Choroid plexus epithelial cell (primary cell): ENCODE measurements at places on chromosomes 6 and 20.

- DNase-seq, result peak; percentile 4
These were observed 22.0 kb downstream of the CENPW start for GRCh38 chr6:126361832-126362440.

- no peak for DNase-seq
These were observed 157.2 kb downstream of the ANKRD60 start for GRCh38 chr20:58071298-58071697.

DNA sequence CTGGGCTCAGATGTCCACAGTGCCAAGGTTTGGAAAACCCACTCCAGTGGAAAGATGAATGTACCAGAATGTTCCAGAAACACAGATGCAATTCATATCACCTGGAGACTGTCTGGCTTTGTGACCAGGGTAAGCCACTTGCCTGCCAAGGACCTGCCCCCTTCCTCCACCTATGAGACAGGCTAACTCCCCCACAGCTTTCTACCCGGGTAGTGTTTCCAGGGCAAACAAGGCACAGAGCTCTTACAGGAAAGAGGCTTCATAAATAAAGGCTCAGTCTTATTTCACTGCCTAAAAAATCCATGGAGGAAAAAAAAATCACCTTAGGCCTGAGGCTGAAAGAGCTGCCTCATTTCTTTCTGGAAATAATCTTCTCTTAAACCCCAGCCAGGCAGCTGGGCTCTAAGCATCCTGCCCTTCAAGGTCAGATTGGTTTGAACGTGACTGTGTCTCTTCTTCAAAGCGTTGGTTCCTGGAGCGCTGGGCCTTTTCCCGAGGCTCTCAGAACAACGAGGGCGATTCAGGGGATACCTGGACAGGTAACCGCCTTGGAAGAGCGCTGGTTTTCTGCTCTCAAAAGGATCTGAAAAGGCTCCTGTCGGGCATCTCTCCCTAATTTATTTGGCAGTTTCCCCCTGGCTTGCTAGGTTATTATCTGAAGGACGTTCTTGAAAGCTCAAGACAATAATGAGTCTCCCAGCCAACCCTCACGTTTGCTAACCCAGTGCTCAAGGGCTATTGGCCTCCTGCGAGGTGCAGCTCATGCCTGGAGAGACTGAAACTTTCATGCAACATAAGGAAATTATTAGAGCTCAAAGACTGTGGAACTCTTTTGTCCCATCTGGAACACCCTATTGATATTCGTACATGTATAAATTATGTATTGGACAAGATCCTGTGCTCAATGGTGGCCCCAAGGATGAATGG is 199.2 kb upstream of the PMEPA1 start:
- DNase-seq, result no peak

DNA sequence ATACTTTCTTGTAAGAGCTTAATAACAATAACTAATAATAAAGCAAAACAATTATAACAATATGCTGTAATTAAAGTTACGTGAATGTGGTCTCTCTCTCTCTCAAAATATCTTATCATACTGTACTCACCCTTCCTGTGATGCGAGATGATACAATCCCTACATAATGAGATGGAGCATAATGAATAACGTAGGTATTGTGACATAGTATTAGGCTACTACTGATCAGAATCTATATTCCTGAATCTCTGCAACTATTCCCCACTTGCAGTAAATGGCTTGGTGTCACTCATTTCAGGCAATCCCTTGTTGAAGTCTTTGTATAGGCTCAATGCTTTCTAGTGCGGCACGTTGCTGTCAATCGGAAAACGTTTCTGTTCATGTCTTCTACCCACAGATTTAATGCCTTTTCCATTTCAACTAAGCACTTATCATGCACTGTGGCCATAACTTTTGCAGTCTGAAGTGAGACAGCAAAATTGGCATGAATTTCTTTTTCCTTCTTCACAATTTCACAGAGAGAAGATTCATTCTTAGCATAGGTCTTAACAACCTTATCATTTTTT is 32.3 kb downstream of the MOXD1 start:
- no peak for DNase-seq

GRCh38 chr20:51667002-51667408 is 101.2 kb downstream of the ATP9A start:
- DNase-seq, result no peak

- DNase-seq, result peak; percentile 100
These were observed 17.5 kb downstream of the LEMD2 start for GRCh38 chr6:33771146-33772081.

- peak; percentile 11 for DNase-seq
These were observed 255.5 kb downstream of the ARHGAP18 start for GRCh38 chr6:129454488-129454887.

- DNase-seq, result no peak
These were observed 72.0 kb downstream of the SYNJ2 start for GRCh38 chr6:158053377-158054313.

- DNase-seq, result no peak
These were observed 96.3 kb upstream of the PLN start for GRCh38 chr6:118451839-118452238.

DNA sequence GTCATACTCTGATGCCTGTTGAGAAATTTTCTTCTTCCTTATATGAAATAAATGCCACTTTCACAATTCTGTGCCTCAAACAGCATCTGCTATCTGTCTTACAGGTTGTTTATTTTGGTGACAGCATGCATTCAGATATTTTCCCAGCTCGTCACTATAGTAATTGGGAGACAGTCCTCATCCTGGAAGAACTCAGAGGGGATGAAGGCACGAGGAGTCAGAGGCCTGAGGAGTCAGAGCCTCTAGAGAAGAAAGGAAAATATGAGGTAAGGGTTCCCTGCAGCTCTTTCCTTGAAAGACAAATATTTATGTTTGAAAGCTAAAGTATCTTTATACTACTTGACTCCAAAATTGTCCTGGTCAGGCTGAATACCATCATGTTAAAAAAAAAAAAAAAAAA is 15.8 kb downstream of the TSPYL4 start:
- DNase-seq, result peak; percentile 30

DNA sequence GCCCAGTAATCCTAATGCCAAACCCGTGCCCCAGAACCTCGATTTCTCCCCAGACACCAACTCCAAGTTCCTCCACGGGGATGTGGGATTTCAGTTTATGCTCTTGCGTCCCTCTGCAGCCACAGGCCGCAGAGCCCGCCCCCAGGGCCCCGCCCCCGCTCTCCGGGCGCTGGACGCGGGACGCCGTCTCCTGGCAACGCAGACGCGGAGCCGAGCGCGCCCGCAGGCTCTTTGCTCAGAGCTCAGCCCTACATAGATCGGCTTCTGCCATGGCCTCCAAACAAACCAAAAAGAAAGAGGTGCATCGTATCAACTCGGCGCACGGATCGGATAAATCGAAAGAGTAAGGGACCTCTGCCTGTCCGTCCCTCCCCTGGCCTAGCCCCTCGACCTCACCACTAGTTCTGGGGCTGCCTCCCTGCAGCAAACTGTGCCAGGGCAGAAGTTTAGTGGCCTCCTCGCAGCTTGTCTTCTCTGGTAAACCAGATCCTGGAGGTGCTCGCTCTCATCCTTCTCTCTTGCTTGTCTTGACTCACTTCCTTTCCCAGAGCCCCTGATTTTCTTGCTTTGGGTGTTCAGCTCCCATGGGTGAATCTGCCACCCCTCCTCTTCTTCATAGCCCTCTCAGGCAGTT is at the start of gene ADGB:
Gene ADGB, plus strand, starts transcription at position 201 of the 634 bp plus-strand sequence. Its CDS starts 69 bp downstream, at position 270.
- peak; percentile 69 for DNase-seq

DNA sequence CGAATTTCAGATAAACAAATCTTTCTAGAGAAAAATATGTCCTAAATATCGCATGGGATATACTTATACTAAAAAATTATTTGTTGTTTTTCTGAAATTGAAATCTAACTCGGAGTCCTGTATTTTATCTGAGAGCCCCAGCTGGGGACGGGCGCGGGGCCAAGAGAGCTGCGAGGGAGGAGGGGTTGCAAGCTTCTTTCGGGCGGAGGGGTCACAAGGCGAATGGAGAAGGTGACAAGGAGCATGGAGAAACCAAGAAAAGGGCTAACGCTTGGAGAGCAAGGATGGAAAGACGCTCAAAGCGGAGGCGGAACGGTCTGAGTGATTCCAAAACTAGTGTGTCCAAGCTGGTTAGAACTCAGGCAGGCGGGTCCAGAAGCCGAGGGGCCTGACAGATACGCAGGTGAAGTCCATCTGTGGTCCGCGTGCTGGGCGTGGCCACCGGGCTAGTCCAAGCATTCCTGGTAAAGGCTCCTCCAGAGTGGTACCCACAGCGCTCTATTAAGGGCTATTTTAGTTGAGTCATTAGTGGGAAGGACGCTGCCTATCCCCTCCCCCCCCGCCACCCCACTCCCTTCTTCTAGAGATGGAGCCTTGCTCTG is 41.5 kb upstream of the ZNFX1 start:
- no peak for DNase-seq

DNA sequence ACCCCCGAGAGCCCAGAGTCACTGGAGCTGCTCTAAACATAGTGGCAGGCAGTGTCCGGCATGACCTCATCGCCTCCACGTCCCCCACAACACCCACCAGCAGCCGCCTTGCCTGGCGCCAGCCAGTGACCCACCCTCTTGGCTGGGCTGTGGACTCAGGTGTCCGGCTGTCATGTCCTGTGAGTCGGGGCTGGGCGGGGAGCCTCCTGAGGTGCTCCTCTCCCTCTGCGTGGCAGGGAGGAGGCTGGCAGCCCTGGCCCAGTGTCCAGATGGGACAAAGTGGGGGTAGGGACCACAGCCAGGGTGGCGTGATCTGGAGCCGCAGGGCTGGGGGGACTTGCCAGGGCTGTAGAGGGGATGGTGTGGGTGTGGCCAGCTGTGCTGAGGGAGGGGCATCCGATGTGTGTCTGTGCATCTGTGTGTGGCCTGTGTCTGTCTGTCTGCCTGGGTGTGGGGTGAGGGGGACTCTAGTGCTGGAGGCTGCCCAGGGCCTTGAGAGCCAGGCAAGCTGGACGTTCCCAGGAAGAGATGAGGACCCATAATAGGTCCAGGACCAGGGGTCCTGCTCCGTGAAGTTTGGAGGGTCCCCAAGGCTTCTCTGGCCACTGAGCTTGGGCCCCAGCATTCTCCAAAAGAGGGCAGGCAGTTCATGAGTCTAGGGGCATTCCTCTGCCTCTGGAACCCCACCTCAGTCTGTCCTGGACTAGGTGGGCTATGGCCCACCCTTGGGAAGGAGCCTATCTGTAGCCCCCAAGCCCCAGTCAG is 2.3 kb upstream of the SOX18 start:
- DNase-seq, result no peak

- DNase-seq, result peak; percentile 38
These were observed 34.3 kb downstream of the SRC start for GRCh38 chr20:37379967-37380828.

DNA sequence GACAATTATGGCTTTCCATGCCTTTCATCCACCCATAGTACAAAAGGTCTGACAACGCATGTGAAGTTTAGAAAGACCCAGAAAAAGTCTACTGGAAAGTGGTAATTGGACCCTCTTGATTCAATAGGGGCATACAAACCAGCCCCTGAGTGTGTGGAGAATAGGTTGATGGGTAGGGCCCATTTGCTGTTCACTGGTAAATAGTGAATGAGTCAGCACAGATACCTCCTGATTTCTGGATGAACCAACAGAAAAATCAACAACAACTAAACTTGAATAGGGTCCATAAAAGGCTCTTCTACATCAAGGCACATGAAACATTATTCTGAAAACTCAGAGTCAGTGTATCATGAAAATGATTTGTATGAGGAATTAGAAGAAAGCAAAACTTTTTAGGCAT is 235.4 kb upstream of the SLC35B3 start:
- no peak for DNase-seq

DNA sequence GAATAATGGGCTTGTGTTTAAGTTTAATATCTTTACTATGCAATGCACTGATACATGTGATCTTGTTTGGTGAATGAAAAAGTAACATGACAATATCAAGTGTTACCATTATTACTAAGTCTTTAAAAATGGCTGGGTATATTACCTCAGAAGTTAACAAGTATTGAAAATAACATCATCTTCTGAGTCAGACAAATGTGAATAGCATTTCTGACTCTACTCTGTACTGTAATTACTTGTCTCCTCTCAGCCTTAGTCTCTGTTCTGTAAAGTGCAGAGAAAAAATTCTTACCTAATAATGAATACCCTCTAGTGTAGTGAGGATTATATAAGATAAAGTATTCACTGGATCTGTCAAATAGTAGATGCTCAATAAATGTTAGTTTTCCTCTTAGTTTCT is 47.0 kb upstream of the GCLC start:
- DNase-seq, result no peak

GRCh38 chr6:73577676-73578075 is 56.8 kb upstream of the EEF1A1 start:
- no peak for DNase-seq

- no peak for DNase-seq
These were observed 236.5 kb upstream of the AFDN start for GRCh38 chr6:167590193-167590592.

DNA sequence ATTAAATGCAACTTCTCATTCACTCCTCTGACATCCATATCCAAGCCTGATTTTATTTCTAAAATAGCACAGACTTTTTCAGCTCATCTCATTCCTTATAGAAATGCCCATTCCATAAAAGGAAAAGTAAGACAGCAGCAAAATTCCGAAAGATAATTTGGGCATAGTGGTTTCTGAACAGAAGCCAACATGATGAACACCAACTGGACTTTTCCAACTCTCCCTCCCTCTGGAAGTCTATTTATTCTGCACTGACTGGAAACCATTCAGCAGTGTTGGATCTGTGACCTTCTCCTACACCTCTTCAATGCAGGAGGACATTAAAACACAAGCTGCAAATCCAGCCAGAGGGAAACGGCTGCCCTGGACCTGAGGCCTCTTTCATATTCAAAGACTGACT is 306.2 kb upstream of the NT5E start:
- DNase-seq, result no peak

DNA sequence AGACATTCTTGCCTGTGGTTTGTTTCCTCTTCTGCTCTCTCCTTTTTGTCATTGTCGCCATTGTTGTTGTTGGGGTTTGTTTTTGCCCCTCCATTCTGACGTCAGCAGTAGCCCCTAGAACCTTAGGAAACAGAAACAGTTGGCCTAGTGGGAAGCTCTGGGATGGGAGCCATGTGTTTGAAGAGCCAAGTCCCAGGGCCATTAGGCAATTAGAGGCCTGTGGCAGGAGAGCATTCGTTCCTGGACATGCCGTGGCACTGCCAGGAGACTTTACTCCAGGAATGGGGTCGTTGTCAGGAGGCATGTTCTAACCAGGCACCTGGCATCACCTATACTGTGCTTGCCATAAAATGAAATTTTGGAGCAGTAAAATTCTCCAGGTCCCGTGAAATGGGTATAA is 39.7 kb downstream of the PPARD start:
- no peak for DNase-seq
